NCI-H526 treated with DMSO at 0.1 percent for 48 hours (cell line): ENCODE measurements at places on chromosomes 5 and 9.

GRCh38 chr5:82097-82496, 9.9 kb upstream of the PLEKHG4B start:
- no peak for DNase-seq

DNA sequence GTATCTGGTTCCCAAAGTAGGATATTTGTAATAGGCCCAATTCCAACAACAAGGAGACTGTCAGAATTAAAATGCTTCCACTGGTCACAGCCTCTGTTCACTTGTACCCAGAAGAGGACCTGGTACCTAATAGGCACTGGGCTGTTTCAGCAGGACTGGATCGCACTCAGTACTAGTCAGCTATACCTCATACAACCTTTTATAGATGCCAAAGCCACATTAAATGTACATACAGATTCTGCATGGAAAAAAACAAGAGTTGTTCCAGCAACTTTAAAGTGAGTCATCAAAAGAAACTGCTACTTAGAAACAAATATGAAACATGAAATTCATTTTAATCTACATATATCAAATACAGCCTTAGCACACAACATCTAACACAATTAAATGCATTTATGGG, 87.5 kb downstream of the GPR21 start:
- DNase-seq, result no peak

GRCh38 chr5:39547553-39548154, 122.9 kb upstream of the DAB2 start:
- DNase-seq, result peak; percentile 51

DNA sequence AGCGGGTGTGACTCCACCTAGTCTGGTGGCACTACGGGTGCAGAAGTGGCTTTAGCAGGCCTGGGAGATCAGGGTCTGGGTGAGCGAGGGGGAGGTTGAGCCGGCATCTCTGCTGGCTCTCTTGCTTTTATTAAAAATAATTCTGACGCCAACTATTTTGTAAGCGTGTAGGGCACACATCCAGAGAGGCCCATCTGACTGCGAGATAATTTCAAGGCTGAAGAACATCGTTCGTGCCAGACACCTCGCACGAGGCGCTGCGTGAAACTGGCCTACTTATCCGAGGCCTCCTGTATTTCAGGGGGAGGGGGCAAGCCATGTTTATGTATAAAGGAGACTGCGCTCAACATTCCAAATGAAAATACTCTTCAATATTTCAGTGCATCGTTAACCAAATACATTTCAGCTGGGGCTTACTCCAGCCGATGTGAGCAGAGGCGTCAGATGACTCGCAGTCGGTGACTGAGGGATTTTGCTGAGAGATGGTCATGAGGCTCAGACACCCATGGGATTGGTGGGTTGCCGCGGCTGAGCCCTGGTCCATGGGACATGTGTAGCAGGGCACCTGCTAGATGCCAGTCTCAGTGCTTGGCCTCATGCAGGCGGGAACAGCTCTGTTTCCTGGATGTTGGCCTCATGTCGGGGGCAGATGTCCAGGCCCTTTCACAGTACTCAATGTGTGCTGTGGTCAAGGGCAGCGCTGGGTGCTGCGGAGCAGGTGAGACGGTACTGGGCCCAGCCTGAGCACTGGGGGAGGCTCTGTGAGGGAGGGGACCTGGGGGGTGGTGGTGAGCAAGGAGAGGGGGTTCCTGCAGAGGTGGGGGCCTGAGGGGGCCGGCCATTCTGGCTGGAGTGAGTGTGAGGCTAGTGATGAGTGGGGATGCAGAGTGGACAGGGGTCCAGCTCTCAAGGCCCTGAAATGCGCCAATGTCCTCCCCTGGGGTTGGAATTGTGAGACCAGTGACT, 201.5 kb downstream of the DAB2IP start:
- DNase-seq, result no peak

GRCh38 chr5:178832618-178833201, 27.0 kb upstream of the ZNF354B start:
- DNase-seq, result no peak

DNA sequence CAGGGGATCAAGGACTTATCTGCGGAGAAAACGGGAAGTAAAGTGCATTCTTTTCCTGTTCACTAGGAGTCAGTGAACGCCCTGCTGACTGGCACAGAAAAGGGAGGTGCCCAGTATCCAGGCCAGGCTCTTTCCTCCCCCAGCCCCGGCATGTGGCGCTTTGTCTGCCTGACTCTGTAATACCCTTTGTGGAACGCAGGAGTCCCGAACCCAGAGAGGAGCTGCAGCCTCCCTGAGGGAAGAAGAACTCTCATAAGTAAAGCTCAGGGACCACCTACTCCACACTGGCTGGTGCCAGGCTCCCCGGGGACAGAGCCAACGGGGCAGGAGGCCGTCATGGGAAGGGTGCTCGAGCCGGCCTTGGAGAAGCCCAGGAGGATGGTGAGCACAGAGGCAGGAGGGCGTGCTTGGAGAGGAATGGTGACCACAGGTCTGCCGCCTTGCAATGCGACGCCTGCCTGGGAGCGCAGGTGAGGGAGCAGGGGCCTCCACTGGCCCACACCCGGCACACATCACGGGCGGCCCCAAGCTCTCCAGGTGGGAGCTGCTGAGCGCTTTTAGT, 31.5 kb downstream of the VAV2 start:
- DNase-seq, result no peak

DNA sequence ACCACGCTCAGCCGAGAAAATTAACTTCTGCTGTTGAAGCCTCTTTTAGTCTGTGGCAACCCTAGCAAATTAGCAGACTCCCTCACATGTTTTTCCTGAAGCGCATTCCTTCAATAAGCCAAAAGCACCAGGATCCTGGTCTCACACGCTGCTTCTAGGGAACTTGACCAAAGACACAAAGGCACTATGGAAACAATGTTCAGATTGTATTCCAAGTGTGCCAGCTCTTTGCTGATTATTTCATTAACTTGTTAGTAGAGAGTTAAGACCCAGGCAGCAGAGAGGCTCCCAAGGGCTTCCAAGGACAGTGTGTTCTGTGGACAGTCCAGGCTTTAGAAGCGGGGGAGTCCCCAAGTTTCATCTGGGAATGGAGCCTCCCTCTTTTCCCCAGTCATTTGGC, 94.4 kb upstream of the BASP1 start:
- DNase-seq, result no peak

DNA sequence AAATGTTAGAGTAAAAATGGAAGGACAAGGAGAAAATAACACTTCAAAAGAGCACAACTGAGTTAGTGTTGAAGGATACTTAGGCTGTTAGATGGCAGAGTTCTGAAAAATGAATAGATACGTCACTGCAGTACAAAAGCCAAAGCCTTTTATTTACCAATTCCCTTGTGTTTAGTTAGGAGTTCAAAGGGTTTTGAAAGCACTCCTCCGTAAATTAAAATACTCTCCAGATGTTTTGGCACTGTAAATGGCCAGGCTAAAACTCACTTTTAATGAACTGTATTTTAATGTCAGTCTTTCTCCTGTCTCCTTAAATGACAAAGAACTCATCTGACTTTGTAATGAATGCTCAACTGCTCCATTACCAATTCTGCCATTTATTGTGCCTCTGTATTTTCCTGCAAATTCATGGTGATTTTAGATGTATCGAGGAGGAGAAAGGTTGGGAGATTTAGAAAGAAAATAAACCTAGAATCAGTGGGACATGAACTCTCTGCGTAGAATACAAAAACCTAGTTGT, 1727.2 kb downstream of the MAT2B start:
- DNase-seq, result no peak

DNA sequence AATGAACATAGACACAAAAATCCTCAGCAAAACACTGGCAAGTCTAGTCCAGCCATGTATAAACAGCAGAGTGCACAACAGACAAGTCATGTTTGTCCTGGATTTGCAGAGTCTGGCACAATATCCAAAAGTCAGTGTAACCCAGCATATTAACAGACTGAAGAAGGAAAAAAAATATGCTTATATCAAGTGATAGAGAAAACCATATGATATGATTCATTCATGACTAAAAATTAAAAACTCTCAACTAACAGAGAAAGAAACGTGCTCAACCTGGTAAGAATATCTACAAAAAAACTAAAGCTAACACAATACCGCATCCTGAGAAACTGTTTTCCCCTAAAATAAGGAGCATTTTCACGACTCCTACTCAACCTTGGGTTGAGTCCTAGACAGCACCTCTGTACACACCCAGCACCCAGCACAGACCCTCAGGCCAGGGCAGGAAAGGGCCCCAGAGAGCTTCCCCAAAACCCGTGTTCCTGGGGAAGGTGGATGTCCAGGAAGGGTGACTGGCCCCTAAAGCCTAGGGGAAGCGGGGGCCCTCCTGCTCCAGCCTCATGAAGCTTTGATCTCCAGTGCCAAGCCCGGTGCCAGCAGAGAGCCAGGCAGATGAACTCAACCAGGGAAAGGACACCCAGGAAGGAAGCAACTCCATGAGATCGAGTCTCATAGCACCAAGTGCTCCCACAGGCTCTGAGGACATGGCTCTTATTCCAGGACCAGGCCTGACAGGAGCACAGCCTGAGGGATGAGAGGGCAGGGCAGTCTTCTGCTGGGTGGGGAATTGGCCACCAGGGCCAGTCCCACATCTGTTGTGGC, 38.9 kb downstream of the ADAMTS2 start:
- no peak for DNase-seq

- no peak for DNase-seq
These were observed at the start of gene TRIM52 for GRCh38 chr5:181260720-181261319. TSS of gene TRIM52 (minus strand) at chr5:181261143. CDS start at chr5:181260813, 330 bp downstream.

GRCh38 chr5:15384176-15384575, 115.8 kb upstream of the FBXL7 start:
- DNase-seq, result no peak

- no peak for DNase-seq
These were observed 44.4 kb upstream of the ELOVL7 start for GRCh38 chr5:60888359-60889061.

DNA sequence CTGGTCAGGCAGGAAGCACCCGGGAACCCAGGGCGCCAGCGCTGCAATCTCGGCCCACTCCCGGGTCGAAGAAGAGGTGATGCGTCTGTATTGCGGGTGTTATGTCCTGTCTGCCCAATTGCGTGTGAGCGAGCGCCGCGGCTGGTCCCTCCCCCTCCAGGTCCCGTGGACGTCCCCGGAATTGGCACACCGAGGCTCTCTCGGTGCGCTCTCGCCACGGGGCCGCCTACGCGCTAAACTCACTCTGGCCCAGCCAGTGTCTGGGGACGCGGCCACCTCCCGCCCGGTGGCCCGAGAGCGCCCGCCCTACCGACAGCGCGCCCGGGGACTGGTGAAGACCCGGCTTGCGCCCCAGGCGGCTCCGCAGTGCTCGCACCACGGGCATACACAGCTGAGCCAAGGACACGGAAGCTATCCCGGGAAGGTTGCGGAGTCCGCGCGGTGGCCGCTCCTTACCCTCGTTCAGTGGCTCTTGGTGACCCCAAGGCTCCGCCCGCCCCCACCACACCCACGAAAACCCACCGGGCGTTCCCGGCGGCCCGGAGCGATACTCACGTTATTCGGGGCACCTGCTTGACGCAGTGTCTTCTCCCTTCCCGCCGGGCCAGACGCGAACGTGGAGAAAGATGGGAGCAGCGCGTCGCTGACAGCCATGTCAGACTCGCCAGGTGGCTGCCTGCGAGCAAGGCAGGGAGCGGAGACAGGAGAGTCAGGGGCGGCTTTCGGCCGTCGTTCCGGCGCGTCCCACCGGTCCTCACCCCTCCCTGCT, 1.0 kb downstream of the KLF4 start:
- peak; percentile 33 for DNase-seq

GRCh38 chr5:7578071-7578470, 182.1 kb downstream of the ADCY2 start:
- no peak for DNase-seq

GRCh38 chr9:69798744-69799143, 21.9 kb upstream of the CFAP95 start:
- no peak for DNase-seq

DNA sequence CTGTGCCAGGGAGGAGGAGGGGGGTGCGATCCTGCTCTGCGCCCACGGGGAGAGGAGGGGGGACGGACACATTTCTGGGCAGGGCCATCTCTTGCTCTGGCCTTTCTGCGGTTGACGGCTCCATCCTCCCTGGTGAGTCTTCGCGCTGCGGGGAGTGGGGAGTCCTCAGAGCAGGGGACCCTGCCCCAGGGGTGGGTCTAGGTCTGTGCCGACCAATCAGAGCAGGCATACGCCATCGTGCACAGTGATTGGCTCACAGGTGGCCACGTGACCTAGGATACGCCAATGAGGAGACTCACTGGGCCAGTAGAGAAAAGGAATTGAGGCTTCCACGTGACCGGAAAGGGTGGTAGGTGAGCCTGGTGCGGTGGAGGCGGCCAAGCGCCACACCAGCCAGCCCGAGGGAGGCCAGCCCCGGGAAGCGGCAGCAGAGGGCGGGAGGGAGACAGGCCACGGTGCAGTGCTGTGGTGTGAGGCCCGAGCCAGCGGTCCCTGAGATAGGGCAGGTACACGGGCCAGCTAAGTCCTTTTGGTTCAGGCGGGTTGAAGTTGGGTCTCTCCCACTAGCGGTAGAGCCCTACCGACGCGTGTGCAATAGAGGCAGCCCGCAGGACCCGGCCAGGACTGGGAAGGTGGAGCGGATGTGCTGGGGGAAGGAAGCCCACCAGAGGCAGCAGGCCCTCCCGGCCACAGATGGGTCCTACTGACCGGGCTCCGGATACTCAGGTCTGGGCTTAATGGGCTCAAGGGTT, 65.2 kb upstream of the RNF130 start:
- DNase-seq, result no peak

GRCh38 chr5:112267231-112267630, 151.8 kb downstream of the EPB41L4A start:
- no peak for DNase-seq

- DNase-seq, result no peak
These were observed 192.1 kb upstream of the ADAMTS16 start for GRCh38 chr5:4947893-4948536.

GRCh38 chr5:93585767-93586385, 2.9 kb downstream of the NR2F1 start:
- no peak for DNase-seq

DNA sequence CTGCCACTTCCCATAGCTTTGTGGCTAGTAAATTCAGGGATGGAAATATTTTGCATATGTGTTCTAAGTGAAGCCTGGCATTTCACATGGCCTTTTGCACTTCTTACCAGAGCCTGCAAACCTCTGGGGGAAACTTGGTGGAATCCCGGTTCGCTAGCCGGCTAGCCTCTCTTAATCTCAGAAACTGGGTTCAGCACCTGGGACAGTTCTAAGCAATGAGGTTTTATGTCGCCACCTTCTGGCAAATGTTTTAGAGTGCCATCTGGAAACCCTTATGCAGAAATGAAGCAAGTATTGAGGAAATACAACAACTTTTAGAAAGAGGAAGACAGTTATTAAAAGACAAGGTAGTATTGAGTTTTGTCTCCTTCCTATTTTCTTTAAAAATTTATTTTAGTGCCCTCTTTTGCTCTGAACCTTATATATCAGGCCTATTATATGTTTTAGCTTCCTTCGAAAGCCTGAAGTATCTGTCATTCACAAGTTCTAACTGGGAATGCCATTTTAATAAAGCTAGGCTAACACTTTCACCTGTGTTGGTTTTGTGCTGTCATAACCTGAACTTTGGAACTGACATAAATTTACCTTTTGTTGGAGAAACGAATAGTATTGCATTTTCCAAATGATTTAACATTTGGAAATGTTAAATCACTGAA, 963 bp upstream of the HTR1A start:
- DNase-seq, result peak; percentile 5
